Esophagus mucosa (tissue), 1 donor: ENCODE measurements at places on chromosomes 2 and 18.

GRCh38 chr2:233380132-233380895 is 26.0 kb downstream of the DGKD start:
- ATAC-seq: no peak

DNA sequence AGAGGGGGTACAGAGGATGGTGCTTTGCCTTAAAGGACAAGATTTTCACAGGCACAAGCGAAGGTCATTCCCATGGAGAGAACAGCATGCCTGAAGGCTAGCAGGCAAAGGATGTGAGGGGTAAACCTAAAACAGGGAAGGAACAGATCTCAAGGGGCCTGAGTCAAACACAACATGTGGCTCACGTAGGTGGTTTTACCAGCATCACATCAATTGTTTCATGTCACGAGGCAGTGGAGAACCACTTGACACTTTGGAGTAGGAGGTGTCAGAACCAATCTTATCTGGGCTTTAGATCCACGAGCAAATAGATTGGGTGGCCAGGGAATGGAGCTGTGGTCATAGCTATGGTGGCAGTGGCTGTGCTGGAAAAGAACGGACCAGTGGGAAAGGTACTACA is 8.4 kb downstream of the COX5B start:
- no peak for ATAC-seq

GRCh38 chr2:235868224-235868623 is 300.0 kb downstream of the GBX2 start:
- ATAC-seq: no peak

GRCh38 chr2:66553370-66553769 is 118.4 kb downstream of the MEIS1 start:
- peak; percentile 68 for ATAC-seq

GRCh38 chr18:37322492-37323035 is 243.0 kb downstream of the CELF4 start:
- peak; percentile 45 for ATAC-seq

DNA sequence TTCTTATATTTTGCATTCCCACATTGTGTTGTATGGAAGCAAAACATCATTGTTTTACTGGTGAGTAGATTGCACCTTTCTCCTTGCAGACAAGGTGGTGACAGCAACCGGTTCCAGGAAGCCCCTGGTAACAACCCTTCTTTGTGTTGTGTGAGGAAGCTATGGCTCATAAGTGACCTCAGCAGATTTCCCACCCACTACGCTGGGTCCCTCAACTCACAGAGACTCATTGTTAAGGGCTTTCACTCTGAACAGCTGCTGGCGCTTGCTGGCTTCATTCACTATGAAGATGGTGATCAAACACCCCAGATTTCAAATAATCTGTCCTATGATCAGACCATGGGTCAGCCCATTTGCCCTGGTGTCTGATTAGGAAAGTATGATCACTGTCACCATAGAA is 53.4 kb downstream of the WIPF1 start:
- ATAC-seq: no peak

GRCh38 chr2:9565436-9566153 is 10.0 kb upstream of the ADAM17 start:
- ATAC-seq: peak; percentile 95

DNA sequence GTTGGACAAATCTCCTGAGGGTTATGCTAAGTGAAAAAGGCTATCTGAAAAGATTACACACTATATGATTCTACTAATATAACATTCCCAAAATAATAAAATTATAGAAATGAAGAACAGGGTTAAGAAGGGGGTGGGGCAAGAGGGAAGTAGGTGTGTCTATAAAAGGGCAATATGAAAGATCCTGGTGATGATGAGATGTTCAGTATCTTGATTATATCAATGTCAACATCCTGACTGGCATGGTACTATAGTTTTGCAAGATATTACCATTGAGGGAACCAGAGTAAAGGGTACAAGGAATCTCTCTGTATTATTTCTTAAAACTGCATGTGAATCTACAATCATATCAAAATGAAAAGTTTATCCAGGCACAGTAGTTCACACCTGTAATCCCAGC is 16.7 kb downstream of the CFAP53 start:
- no peak for ATAC-seq

- no peak for ATAC-seq
Measured at GRCh38 chr2:68992933-68993332, 18.5 kb downstream of the GKN1 start.

DNA sequence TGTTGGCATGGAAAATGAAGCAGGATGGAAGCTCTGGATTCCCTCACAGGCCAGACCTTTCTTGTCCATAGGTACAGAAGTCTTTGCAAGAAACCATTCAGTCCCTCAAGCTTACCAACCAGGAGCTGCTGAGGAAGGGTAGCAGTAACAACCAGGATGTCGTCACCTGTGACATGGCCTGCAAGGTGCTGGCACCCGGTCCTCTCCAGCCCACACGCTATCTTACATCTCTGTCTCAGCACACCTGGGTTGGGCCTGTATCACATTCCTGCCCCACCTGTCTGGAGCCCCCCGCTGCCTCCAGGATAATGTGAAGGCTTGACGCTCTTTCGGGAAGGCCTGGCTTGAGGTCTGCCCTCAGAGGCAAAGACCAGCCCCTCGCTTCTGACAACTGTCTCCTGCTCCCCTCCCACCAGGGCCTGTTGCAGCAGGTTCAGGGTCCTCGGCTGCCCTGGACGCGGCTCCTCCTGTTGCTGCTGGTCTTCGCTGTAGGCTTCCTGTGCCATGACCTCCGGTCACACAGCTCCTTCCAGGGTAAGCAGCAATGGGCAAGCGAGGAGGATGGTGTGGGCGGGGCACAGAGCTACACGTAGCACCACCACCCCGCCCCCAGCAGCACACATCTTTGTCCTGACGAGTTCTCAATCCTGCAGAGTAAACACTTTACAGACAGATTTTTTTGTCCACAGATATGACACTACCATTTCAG is 6.0 kb downstream of the TMEM214 start:
- no peak for ATAC-seq

DNA sequence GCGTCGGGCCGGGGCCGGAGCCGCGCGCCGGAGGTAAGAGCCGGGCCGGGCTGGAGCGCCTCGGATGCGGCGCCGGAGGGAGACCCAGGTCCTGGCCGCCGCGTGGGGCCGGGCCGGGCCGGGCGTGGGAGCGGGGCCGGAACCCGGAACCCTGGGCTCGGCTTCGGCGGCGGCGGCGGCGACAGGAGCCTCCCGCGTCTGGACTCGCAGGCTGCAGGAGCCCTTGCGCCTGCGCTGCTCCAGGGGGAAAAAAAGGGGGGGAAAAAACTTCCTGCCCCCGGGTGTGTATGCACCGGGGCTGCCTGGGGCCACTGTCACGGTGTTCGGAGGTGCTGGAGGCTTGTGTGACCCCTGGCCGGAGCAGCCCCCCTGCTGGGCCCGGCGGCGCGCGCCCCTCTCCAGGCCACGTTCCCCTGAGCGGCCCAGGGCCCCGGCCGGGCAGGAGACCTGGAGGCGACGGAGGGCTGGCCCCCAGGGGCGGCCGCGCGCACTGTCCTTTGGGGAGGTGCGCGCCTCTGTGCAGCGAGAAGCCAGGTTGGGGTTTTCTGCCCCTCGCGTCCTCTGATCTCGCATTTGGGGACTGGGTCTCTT is 864 bp downstream of the KLHL29 start:
- ATAC-seq: no peak

DNA sequence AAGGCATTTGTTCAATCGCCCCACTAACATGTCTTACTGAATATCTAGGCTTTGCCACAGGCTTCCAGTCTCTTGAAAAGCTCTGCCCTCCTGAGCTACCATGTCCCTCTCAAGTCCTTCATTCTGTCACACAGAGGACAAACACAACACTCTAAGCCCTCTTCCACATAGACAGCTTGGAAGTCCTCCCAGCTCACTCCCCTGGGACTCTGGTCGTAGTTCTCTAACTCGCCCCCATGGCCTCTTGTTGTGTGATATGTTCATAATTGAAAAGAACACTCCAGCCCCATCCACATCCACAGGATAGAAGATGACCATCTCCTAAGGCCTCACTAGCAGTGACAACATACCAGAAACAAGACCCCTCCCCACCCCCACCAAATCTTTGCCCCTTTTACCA is 37.9 kb downstream of the BUB1 start:
- ATAC-seq: no peak
